Peyer's patch (tissue), 4 donors: ENCODE measurements at places on chromosomes 3 and 15. TPM values are rescaled to one million over a fixed set of nuclear protein-coding genes. Genes with fewer than 3 reads are reported as not detected.

GRCh38 chr3:155745795-155746550 lies 1.1 kb upstream of the PLCH1 start:
- no peak for DNase-seq

GRCh38 chr15:97520689-97521088 lies 439.8 kb upstream of the ARRDC4 start:
- DNase-seq = no peak

Gene RSRC1
- total RNA-seq = 24.5 TPM

Gene CYP1A2
- total RNA-seq = not detected

Gene LRRN1
- total RNA-seq = 1.5 TPM

Gene MYO1E
- 264 TPM for total RNA-seq
